Central memory CD8-positive, alpha-beta T cell (primary cell): ENCODE measurements at places on chromosomes 5 and 9.

DNA sequence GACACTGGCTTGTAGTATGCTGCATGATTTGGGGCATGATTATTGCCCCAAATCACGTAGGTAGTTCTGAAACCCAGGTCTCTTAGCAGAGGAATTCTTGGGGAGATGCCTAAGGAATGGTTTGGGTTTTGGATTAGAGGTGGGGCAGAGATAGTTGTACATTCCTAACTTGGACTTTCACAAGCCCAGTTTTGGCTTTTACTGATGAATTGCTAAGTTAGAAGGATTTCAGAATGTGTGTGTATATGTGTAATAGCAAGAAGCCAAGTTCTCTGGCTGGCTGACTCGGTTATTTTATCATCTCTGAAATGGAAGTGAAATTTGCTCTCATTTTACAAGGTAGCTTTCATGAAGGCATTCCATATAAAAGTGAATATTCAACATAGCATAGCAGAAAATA lies 23.8 kb upstream of the ZNF131 start:
- no peaks in the 10 kb centered on the region for H3K27me3 ChIP-seq
- no peak overlapping the region for H3K4me3 ChIP-seq
- H3K36me3 ChIP-seq = peaks cover 4% of the 10 kb centered on the region
- peaks cover 19% of the 10 kb centered on the region for H3K4me1 ChIP-seq
- no peak overlapping the region for H3K27ac ChIP-seq

GRCh38 chr5:153626836-153627235 lies 136.4 kb downstream of the GRIA1 start:
- H3K27me3 ChIP-seq = peaks cover 8% of the 10 kb centered on the region
- H3K4me1 ChIP-seq = no peaks in the 10 kb centered on the region
- H3K4me3 ChIP-seq = no peak overlapping the region
- no peak for DNase-seq

DNA sequence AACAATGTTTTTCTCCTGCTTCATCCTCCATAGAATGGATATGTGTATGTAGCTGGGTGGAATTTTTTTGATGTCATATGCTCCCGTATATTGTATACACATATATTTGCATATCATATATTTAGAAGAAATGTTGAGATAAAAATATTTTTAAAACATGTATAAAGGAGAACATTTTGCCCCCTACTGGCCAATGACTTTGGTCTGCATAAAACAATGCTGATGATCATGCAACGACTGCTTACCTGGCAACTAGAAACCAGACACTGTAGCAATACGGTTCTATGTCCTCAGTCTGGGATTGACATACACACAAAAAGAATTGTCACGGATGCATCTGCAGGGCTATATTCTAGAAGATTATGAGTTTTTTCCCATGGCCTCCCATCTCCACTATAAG lies 503.6 kb downstream of the ELAVL2 start:
- H3K27ac ChIP-seq = no peak overlapping the region
- no peaks in the 10 kb centered on the region for H3K27me3 ChIP-seq
- peaks cover 2% of the 10 kb centered on the region for H3K36me3 ChIP-seq
- H3K4me1 ChIP-seq = no peaks in the 10 kb centered on the region

- H3K27ac ChIP-seq = no peak overlapping the region
- H3K36me3 ChIP-seq = no peaks in the 10 kb centered on the region
- peaks cover 73% of the 10 kb centered on the region for H3K27me3 ChIP-seq
- H3K4me1 ChIP-seq = no peaks in the 10 kb centered on the region
- no peak for DNase-seq
Observed at GRCh38 chr5:42640835-42641234, 115.8 kb upstream of the CCDC152 start.

DNA sequence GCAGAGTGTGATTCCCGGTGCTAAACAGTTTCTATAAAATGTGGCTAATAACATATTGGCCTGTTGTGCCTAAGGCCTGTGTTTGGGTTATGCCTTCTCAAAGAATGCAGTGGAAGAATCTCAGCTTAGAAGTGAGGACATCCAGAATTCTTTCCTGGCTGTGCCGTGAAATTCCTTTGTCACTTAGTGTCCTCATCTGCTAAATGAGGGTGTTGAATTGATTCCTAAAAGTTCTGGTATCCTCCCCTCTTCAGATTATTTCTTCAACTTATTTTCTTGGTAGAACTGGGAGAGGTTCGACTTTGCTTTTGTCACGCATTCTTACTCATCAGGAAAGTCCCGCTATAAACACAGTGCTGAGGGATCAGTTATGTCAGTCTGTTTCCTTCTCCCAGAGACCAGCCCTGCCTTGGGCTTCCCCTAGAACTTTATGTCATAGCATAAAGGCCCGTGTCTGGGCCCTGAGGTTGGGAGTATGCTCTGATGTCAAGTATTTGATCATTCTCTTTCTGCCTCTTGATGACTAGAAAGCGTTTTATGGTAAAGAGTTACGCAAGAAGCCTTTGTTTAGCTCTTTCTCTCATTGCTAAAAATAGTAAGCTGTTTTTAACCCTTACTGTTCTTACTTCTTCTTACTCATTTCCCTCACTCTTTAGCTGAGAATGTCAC lies 29.5 kb downstream of the MTAP start:
- DNase-seq = no peak
- H3K36me3 ChIP-seq = peaks cover 35% of the 10 kb centered on the region
- peaks cover 22% of the 10 kb centered on the region for H3K4me1 ChIP-seq
- no peaks in the 10 kb centered on the region for H3K27me3 ChIP-seq
- no peak overlapping the region for H3K27ac ChIP-seq

DNA sequence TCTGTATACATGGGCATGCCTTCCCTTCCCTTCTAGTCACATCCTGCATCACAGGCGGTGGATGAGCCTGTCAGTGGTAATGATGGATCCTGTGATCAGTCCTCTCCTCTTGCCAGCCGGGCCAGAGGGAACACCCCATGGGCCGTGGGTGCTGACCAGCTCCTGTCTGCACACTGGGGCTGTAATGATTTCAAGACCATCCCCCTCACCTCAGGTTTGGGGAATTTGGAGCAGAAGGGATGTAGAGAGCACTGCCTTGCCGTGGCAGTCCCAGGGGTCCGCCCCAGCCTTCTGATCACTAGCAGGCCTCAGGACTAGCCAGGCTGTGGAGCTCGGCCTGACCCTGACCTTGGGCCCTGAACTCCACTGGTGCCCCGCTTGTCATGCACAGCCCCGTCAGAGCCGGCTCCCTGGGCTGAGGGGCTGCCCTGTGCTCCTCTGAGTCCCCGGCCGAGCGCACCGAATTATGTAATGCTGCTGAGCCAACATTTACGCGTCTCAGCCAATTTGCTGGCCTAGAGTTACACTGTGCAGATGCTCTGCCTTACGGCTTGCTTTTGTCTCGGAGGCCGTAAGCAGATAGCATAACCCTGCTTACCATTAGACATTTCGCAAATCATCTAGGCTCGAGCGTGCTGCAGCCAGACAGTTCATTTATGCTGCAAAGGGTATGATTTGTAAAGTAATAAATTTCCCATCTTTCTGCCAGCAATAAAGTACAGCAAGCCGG lies 155.3 kb downstream of the MACROH2A1 start:
- no peak overlapping the region for H3K4me3 ChIP-seq
- no peaks in the 10 kb centered on the region for H3K4me1 ChIP-seq
- H3K27ac ChIP-seq = no peak overlapping the region

DNA sequence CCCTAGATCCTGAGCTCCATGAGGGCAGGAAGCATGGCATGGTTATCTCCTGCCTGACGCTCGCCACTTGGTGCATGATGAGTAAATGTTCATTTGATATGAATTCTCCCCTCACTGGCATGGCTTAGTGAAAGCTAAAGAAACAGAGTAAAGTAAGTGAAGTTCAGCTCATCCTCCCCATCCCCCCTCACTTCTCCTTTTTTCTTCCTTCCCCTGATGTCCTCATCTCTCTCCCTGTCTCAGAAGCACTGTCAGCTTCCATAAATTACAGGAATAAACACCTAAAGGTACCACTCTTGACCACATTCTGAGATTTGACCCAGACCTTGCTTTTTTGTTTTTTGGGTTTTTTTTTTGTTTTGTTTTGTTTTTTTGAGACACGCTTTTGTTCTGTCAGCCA lies 73.3 kb downstream of the SNX18 start:
- H3K27me3 ChIP-seq = no peaks in the 10 kb centered on the region
- no peaks in the 10 kb centered on the region for H3K36me3 ChIP-seq
- H3K4me1 ChIP-seq = peaks cover 8% of the 10 kb centered on the region
- no peak overlapping the region for H3K4me3 ChIP-seq
- no peak for DNase-seq
- no peak overlapping the region for H3K27ac ChIP-seq

GRCh38 chr9:7762600-7762999 lies 37.0 kb downstream of the DMAC1 start:
- H3K27ac ChIP-seq = no peak overlapping the region
- no peak overlapping the region for H3K4me3 ChIP-seq
- no peak for DNase-seq
- H3K36me3 ChIP-seq = no peaks in the 10 kb centered on the region

DNA sequence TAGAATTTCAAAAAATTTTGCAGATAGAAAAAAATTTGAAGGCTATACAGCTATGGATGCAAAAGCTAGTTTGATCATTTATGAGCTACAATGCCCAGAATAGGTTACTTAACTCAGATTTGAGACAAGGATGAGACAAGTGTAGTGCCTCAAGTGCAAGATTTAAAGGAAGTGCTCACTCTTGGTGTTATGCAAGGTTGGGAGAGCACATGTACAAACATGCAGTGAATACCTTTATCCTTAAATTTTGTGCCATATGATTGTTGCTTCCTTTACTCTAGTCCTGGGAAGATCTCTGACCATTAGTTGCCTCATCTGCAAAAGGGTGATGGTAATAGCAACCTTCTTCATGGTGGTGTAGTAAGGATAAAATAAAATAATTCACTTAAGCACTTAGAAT lies 31.7 kb upstream of the PPP2R2B start:
- no peak overlapping the region for H3K27ac ChIP-seq
- no peak for DNase-seq
- no peaks in the 10 kb centered on the region for H3K27me3 ChIP-seq
- H3K4me1 ChIP-seq = peaks cover 8% of the 10 kb centered on the region
- H3K36me3 ChIP-seq = peaks cover 2% of the 10 kb centered on the region
- H3K4me3 ChIP-seq = no peak overlapping the region

- peaks cover 61% of the 10 kb centered on the region for H3K36me3 ChIP-seq
- H3K27me3 ChIP-seq = no peaks in the 10 kb centered on the region
- peaks cover 45% of the 10 kb centered on the region for H3K4me1 ChIP-seq
- no peak for DNase-seq
- no peak overlapping the region for H3K27ac ChIP-seq
Observed at GRCh38 chr5:76604838-76605237, 18.4 kb downstream of the F2RL2 start.

DNA sequence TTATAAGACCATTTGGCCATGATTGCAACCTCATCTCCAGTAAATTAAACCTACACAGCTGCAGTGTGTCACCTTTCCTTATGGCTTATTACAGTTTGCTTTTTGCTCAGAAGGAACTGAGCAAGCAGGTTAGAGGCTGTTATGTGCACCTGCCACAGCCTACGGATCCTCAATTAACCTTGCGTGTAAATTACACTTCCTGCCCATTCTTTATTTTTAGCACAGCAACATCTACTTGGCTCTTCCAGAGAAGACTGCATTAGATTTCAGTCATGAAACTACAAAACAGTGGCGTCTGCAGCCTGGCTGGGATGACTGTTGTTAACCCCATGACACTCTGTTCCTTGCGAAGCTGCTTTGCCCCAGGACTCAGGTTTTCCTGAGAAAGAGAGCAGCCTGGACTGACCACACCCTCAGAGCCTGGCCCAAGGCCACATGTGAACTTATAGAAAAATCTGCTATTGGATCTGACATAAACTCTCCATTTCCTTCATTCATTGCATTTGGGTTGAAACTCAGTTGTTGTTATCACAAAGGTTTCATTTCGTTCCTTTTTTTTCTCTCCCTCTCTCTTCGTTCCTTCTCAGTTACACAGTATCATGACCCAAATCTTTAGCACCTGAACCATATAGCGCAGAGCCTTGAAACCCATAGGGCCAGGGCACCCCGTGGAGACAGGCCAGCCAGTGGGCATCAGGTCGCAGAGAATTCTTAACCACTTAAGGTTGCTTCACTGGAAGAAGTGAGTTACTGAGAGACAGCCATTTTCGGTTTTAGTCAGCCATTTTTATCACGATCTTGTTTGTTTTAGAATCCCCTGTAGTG lies 138.6 kb downstream of the PALM2AKAP2 start:
- H3K27ac ChIP-seq = no peak overlapping the region
- peaks cover 11% of the 10 kb centered on the region for H3K4me1 ChIP-seq
- H3K36me3 ChIP-seq = no peaks in the 10 kb centered on the region
- peaks cover 8% of the 10 kb centered on the region for H3K27me3 ChIP-seq
- peak overlapping the region; percentile 25 for H3K4me3 ChIP-seq
- DNase-seq = no peak

- H3K4me1 ChIP-seq = peaks cover 6% of the 10 kb centered on the region
- H3K27me3 ChIP-seq = no peaks in the 10 kb centered on the region
- H3K4me3 ChIP-seq = no peak overlapping the region
- H3K36me3 ChIP-seq = no peaks in the 10 kb centered on the region
- DNase-seq = no peak
Observed at GRCh38 chr5:138450971-138451370, 12.1 kb downstream of the REEP2 start.

GRCh38 chr5:150342583-150342982 lies 14.9 kb upstream of the TCOF1 start:
- no peak overlapping the region for H3K4me3 ChIP-seq
- H3K27me3 ChIP-seq = no peaks in the 10 kb centered on the region
- H3K27ac ChIP-seq = peak overlapping the region; percentile 74

DNA sequence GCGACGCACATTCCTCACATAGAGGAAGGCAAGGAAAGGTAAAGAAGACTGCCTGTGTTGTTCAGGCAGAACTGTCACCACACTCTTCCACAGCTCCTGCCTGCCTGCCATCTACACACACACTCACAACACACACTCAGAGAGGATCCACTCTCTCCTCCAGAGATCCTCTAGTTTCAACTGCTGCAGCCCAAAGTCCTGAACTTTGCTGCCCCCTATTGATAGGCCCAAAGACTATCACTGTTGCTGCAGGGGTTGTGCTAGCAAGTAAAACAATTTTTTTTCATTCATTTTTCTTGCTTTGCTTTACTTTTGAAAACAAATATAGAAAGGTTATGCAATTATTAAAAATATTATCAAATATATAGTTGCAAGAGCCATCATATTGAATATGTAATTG lies 5.9 kb upstream of the CFAP90 start:
- H3K4me3 ChIP-seq = no peak overlapping the region
- no peak for DNase-seq
- peaks cover 29% of the 10 kb centered on the region for H3K36me3 ChIP-seq
- H3K27ac ChIP-seq = no peak overlapping the region

- no peaks in the 10 kb centered on the region for H3K27me3 ChIP-seq
- no peak for DNase-seq
- H3K4me3 ChIP-seq = no peak overlapping the region
- H3K27ac ChIP-seq = no peak overlapping the region
Observed at GRCh38 chr5:75524071-75524470, 12.4 kb downstream of the POLK start.

- no peaks in the 10 kb centered on the region for H3K36me3 ChIP-seq
- no peak for DNase-seq
- no peak overlapping the region for H3K27ac ChIP-seq
- H3K4me1 ChIP-seq = no peaks in the 10 kb centered on the region
Observed at GRCh38 chr5:67435032-67435431, 238.4 kb upstream of the CD180 start.

DNA sequence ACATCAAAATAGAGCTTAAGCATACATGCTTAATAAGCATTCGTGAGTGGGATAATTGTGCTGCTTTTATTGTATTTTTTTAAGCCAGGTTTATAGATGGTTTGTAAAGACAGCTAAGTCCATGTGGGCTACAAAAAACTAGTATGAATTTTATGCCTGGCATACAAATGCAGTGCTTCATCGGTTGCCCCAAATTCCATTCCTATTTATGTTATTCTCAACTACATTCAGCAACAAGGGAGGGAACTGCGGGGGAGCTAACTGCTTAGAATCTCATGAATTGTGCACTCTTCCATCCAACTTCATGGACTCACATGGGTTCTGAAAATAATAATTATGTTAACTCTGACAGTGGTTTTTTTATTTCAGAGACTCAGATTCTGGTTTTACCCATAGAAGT lies 199.2 kb downstream of the FAM170A start:
- no peaks in the 10 kb centered on the region for H3K4me1 ChIP-seq
- no peak overlapping the region for H3K27ac ChIP-seq
- H3K36me3 ChIP-seq = no peaks in the 10 kb centered on the region
- H3K27me3 ChIP-seq = no peaks in the 10 kb centered on the region
